ENCODE measurements at places on chromosomes 7 and 10. TPM values are rescaled to one million over a fixed set of nuclear protein-coding genes. Genes with fewer than 3 reads are reported as not detected.
A peak's percentile ranks its signal among the peaks of the same experiment; 100 is the strongest.

Gene CRPPA
- 2.1 TPM for total RNA-seq

Gene CDH23
- total RNA-seq, result 1.2 TPM

- no peaks in the 10 kb centered on the region for H3K27me3 ChIP-seq
- peaks cover 13% of the 10 kb centered on the region for H3K4me1 ChIP-seq
- no peak overlapping the region for H3K27ac ChIP-seq
Measured at GRCh38 chr7:26862834-26863233, 1.6 kb downstream of the SKAP2 start.

GRCh38 chr7:39624442-39624807 lies 1.1 kb downstream of the RALA start:
- DNase-seq, result peak; percentile 59
- H3K36me3 ChIP-seq, result no peaks in the 10 kb centered on the region
- H3K4me3 ChIP-seq, result peak overlapping the region; percentile 79
- H3K4me1 ChIP-seq, result peaks cover 18% of the 10 kb centered on the region
- no peaks in the 10 kb centered on the region for H3K27me3 ChIP-seq
- H3K27ac ChIP-seq, result peak overlapping the region; percentile 91

DNA sequence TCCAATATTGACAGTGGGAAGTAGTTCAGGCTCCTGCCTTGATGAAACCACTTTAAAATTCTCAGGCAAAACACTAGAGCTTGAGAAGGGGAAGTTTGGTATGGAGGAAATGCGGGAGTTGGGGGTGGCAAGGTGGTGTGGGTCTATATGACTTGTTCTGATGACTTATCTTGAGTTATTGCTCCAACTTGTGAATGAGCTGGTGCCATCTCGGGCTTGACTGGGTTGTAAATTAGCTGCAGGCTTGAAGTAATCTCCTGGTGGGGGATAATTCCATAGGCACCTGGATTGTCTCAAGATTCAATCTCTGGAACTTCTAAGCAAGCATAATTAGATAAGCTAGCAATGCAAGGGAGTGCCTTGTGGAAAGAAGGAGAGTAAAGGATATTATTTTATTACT lies 29.0 kb downstream of the MRPL32 start:
- H3K27me3 ChIP-seq, result peaks cover 2% of the 10 kb centered on the region
- no peak overlapping the region for H3K4me3 ChIP-seq
- no peaks in the 10 kb centered on the region for H3K36me3 ChIP-seq
- H3K27ac ChIP-seq, result no peak overlapping the region
- H3K4me1 ChIP-seq, result no peaks in the 10 kb centered on the region

GRCh38 chr10:48981310-48981907 lies 41.8 kb upstream of the LRRC18 start:
- peaks cover 4% of the 10 kb centered on the region for H3K4me1 ChIP-seq
- no peak overlapping the region for H3K27ac ChIP-seq
- DNase-seq, result peak; percentile 46
- no peaks in the 10 kb centered on the region for H3K36me3 ChIP-seq

GRCh38 chr10:104472505-104472904 lies 118.9 kb downstream of the CFAP58 start:
- no peak overlapping the region for H3K4me3 ChIP-seq
- no peak for DNase-seq
- no peaks in the 10 kb centered on the region for H3K36me3 ChIP-seq
- no peak overlapping the region for H3K27ac ChIP-seq

GRCh38 chr7:30003098-30003497 lies 13.5 kb upstream of the SCRN1 start:
- H3K36me3 ChIP-seq, result no peaks in the 10 kb centered on the region
- H3K27ac ChIP-seq, result no peak overlapping the region
- no peaks in the 10 kb centered on the region for H3K4me1 ChIP-seq
- no peaks in the 10 kb centered on the region for H3K27me3 ChIP-seq
- H3K4me3 ChIP-seq, result no peak overlapping the region
- DNase-seq, result no peak

DNA sequence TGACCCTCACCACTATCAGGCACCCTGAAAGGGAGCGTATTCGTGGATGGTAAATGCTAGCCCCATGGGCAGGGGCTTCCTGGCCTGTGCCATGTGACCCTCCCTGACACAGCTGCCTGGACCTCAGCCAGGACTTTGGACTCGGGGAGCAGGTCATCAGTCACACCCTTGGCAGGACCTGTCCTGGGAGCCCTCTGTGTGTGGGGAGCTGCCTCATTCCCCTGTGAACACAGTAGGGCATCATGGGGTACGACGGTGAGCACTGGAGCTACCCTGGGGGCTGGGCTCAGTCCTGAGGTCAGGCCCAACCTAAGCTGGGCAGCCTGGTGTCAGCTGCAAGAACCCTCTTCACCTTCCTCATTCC lies 129.3 kb upstream of the FAM20C start:
- DNase-seq, result no peak
- H3K27me3 ChIP-seq, result no peaks in the 10 kb centered on the region
- no peaks in the 10 kb centered on the region for H3K36me3 ChIP-seq

DNA sequence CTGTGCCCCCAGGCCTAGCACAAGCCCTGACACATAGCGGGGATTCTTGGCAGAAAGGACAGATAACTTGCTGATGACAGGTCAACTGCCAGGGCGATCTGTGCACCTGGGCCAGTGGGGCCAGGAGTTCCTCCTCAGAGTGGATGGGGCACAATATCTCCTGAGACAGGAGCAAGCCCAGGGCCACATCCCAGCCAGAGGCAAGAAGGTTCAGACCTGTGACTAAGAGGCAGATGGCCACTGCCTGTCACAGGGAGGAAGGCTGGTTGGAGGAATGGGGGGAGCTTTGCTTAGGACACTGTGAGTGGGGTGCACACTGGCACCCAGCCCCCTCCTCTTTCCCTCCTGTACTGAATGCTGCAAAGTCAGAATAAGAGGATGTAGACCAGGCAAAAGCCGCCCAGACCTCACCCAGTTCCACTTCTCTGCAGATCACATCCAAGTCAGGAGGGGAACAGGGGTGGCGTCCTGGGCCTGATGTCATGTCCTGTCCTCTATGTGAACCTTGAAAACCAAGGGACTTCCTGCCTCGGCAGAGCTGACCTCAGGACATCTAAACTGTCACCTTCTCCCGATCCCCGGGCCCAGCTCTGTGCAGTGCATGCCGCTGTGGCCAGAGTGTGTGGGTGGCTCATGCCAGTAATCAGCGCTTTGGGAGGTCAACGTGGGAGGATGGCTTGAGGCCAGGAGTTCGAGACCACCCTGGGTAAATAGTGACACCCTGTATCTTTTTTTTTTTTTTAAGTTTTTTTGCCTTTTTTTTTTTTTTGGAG lies 1.3 kb downstream of the GUSB start:
- DNase-seq, result peak; percentile 73
- peaks cover 24% of the 10 kb centered on the region for H3K4me1 ChIP-seq
- peaks cover 12% of the 10 kb centered on the region for H3K36me3 ChIP-seq

GRCh38 chr10:121312587-121312986 lies 285.7 kb downstream of the FGFR2 start:
- no peak overlapping the region for H3K27ac ChIP-seq
- no peaks in the 10 kb centered on the region for H3K27me3 ChIP-seq
- DNase-seq, result no peak
- H3K4me1 ChIP-seq, result no peaks in the 10 kb centered on the region

GRCh38 chr10:50431133-50431532 lies 179.8 kb upstream of the ASAH2 start:
- no peak for DNase-seq
- no peaks in the 10 kb centered on the region for H3K4me1 ChIP-seq
- no peak overlapping the region for H3K4me3 ChIP-seq
- H3K36me3 ChIP-seq, result no peaks in the 10 kb centered on the region
- no peak overlapping the region for H3K27ac ChIP-seq
- H3K27me3 ChIP-seq, result no peaks in the 10 kb centered on the region

GRCh38 chr7:24896031-24896501 lies 83.9 kb downstream of the OSBPL3 start:
- H3K27me3 ChIP-seq, result no peaks in the 10 kb centered on the region
- H3K4me1 ChIP-seq, result peaks cover 30% of the 10 kb centered on the region
- H3K4me3 ChIP-seq, result no peak overlapping the region
- DNase-seq, result no peak
- H3K36me3 ChIP-seq, result peaks cover 4% of the 10 kb centered on the region

DNA sequence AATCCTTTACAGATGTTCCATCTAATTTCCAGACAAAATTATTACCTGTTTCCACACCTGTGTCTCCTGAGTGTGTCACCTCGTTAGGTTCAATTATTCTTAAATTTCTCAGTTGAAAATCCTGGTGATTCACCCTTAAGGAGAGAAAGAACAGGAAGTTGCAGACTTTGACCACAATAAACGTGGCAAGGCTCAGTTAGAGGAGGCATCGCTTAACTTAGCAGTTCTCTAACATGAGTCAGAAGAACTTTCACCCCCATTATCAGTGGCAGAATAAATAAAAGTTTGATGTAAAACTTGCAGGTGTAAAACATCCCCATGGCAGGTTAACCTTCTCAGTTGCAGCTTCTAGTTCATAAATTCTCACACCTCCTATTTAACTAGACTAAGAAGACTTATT lies 8.3 kb downstream of the XPNPEP1 start:
- no peak for DNase-seq
- H3K4me1 ChIP-seq, result peaks cover 37% of the 10 kb centered on the region
- H3K27ac ChIP-seq, result peak overlapping the region; percentile 72
- H3K4me3 ChIP-seq, result no peak overlapping the region
- no peaks in the 10 kb centered on the region for H3K36me3 ChIP-seq
- H3K27me3 ChIP-seq, result no peaks in the 10 kb centered on the region

DNA sequence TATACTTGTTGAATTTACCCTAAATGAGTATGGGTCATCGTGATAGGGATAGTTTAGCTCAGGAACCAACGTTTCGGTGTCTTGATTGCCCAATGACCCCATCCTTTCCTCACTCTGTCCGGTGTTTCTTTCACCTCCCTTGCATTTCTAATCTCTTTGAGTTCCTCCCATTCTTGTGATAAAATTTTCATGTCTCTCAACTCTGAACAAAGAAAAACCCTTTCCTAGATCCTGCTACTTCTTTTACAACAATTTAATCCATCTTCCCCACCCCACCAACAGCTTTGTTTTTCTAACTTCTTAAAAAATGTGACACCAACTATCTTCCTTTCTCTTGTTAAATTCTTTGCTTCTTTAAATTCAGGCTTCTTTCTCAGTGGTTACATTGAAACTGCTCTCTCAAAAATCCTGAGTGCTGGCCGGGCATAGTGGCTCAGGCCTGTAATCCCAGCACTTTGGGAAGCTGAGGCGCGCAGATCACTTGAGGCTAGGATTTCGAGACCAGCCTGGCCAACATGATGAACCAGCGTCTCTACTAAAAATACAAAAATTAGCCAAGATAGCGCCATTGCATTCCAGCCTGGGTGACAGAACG lies 130.3 kb upstream of the MINDY3 start:
- no peak overlapping the region for H3K4me3 ChIP-seq
- no peaks in the 10 kb centered on the region for H3K36me3 ChIP-seq
- no peak overlapping the region for H3K27ac ChIP-seq
- no peaks in the 10 kb centered on the region for H3K4me1 ChIP-seq
- no peaks in the 10 kb centered on the region for H3K27me3 ChIP-seq

DNA sequence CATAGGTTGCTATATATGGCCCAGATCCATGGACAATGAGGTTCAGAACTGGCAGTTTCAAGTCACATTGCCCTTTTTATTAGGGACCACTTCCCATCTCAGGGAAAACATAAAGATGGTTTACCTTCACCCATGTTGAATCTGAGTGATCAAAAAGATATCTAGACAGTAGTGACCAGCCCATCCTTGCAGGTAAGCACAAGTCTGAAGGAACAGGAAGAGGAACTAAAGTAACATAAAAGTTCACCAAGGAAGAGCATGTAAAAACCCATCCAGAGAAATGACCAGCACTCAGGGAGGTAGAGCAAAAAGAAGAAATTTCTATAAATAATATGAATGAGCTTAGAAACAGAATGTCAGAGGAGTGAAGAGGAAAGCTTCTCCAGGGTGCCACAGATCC lies 382.5 kb downstream of the PARD3 start:
- H3K36me3 ChIP-seq, result no peaks in the 10 kb centered on the region
- DNase-seq, result no peak
- no peak overlapping the region for H3K4me3 ChIP-seq
- no peaks in the 10 kb centered on the region for H3K4me1 ChIP-seq
- H3K27ac ChIP-seq, result no peak overlapping the region

DNA sequence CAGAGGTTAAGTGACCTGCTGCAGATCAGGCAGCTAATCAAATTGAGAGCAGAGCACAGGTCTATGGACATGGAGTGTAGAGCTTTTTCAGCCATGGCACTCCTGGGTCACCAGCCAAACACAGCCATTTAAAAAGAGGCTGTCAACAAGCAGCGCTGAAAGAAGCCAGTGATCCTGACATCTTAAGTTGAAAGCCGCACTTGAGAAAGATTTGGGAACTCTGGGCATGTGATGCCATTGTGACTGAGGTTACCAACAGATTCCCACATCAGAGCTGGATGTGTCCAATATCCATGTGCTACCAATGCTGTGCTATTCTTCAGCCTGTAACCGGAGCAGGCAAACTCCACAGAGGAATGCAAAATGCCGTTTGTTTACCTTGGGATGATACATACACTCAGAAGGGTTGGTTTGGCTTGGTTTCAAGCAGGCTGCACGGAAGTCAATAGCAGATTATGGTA lies 56.2 kb upstream of the ABLIM1 start:
- no peaks in the 10 kb centered on the region for H3K4me1 ChIP-seq
- H3K36me3 ChIP-seq, result no peaks in the 10 kb centered on the region
- H3K27ac ChIP-seq, result no peak overlapping the region
- no peak overlapping the region for H3K4me3 ChIP-seq

GRCh38 chr7:46450425-46450824 lies 529.4 kb upstream of the IGFBP3 start:
- H3K4me3 ChIP-seq, result no peak overlapping the region
- H3K36me3 ChIP-seq, result no peaks in the 10 kb centered on the region
- no peak overlapping the region for H3K27ac ChIP-seq
- H3K27me3 ChIP-seq, result no peaks in the 10 kb centered on the region
- DNase-seq, result no peak

- H3K36me3 ChIP-seq, result no peaks in the 10 kb centered on the region
- DNase-seq, result no peak
- no peak overlapping the region for H3K27ac ChIP-seq
Measured at GRCh38 chr10:101504438-101504837, 83.6 kb downstream of the POLL start.

- H3K4me1 ChIP-seq, result no peaks in the 10 kb centered on the region
- no peaks in the 10 kb centered on the region for H3K27me3 ChIP-seq
- no peaks in the 10 kb centered on the region for H3K36me3 ChIP-seq
- no peak overlapping the region for H3K27ac ChIP-seq
Measured at GRCh38 chr7:48421357-48421756, 250.1 kb downstream of the ABCA13 start.

DNA sequence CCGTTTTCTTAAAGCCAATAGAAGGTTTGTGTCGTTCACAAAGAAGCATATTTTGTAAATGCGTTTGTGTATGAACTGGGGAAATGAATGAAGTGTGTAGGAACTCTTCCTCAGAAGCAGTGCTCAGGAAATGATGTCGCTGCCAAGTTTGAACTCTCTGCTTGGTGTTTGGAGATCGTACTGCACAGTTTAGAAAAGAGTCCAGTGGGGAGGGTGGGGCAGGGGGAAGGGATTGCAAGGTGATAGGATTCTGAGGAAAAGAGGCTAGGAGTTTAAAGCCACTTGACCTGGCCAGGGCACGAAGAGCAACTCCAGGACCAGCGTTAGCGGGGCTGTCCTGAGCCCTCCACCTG lies 122.2 kb downstream of the CUBN start:
- peaks cover 7% of the 10 kb centered on the region for H3K27me3 ChIP-seq
- H3K27ac ChIP-seq, result no peak overlapping the region
- H3K4me1 ChIP-seq, result peaks cover 9% of the 10 kb centered on the region

- no peak for DNase-seq
- no peaks in the 10 kb centered on the region for H3K27me3 ChIP-seq
- H3K27ac ChIP-seq, result no peak overlapping the region
- H3K4me1 ChIP-seq, result no peaks in the 10 kb centered on the region
- no peak overlapping the region for H3K4me3 ChIP-seq
- no peaks in the 10 kb centered on the region for H3K36me3 ChIP-seq
Measured at GRCh38 chr7:25770235-25770634, 381.8 kb upstream of the NFE2L3 start.

All from natural killer cell (primary cell).